Non-pigmented ciliary epithelial cell (primary cell): ENCODE measurements at places on chromosomes 2 and 18.
A peak's percentile ranks its signal among the peaks of the same experiment; 100 is the strongest.

DNA sequence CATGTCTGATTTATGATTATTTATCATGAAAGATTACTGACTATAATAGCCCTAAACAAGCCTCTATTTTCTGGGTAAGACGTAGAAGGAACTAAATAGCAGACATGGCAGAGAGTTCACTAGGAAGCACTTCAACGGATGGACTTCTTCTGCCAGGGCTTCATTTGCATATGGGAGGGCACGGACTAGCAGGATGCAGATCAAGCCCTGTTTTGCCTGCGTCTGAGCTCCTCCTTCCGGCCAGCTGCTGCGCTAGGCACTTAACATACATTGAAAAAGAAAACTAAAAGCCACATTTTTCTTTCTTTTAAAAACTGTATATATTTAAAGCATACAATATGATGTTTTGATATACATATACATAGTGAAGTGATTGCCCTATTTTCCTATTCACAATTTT is 340.0 kb upstream of the MEX3C start:
- no peak for DNase-seq

DNA sequence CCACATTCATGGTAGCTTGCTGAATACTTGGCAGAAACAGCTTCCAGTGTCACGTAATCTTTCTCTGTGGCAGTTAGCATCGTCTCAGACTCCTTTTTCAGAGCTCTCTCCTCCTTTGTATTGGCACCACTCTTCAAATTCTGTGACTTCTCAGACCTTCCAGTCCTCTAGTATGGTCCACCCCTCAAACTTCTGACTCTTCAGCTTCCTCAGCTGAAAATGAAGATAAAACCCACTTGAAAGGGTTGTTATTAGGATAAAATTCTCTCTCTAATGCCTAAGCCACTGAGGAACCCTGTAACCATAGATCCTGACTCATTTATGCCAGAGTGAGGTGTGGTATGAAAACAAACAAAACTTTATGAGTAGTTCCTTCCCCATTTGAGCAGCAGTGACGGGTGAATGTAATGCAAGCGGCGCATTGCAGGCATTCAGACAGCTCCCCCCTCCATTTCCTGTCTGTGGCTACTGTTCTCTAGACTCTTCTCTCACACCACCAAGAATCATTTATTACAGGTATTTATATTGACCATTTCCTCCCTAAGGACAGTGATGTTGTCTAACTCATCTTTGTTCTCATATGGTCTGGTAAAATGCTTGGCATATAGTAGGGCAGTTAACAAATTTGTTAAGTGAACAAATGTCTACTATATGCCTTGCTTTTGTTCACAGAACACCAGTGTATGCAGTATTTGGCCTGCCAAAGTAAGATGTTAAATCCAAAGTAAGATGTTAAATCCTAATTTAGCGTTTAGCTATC is 35.3 kb downstream of the GALNT1 start:
- DNase-seq: peak; percentile 89

DNA sequence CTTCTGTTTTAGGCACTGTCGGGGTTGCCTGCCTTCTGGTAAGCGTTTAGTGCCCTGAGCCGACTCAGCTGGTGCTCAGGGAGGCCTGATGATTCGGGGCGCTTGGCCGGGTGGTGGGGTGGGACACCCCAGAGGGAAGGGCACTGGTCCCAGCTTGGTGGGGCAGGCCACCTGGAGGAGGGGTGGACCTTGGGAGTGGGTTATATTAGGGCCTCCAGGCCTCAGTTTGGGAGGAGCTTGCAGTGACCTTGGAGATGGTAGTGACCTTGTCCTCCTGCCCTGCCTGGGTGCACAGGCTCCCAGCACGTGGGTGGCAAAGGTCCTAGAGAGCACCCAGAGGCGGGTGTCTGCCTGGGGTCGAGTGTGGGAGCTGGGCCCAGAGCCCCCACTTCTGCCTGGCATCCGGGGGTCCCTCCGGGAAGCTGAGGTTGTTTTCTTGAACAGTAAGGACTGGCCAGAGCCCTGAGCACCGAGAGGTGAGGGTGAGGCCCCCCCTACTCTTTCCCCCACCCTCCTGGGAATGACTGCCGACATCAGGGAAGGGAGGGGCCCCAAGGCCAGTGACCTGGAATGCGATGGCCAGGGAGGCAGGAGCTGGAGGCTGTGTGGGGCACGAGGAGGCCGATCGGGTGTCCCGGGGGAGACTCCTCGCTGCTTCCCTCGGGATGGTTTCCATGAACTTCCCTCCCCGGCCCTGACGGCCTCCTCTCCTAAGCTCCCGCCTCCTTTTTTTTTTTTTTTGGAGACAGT is 61.3 kb downstream of the HPCAL1 start:
- DNase-seq: no peak

GRCh38 chr18:69631281-69631680 is 230.6 kb downstream of the DOK6 start:
- DNase-seq: no peak

GRCh38 chr2:4995466-4995865 is 696.7 kb upstream of the SOX11 start:
- no peak for DNase-seq

GRCh38 chr2:101295895-101296294 is 12.6 kb downstream of the RNF149 start:
- no peak for DNase-seq

DNA sequence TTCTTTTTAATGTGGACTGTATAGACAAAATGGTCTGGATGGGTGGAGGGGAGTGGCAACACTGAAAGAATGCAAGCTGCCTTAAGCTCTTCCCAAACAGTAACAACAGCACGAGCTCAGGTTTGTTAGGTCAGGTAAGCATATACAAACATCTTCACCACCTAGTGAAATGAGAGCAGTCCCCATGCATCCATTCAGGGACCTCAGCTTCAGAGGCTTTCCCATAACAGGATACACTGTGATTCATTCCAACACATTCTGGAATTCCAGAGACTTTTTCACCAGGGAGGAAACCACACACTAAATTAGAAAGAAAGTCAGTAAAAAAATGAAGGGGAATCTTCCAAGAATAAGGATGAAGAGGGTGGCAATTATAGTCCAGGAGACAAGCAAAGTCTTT is 50.4 kb upstream of the BZW1 start:
- no peak for DNase-seq

DNA sequence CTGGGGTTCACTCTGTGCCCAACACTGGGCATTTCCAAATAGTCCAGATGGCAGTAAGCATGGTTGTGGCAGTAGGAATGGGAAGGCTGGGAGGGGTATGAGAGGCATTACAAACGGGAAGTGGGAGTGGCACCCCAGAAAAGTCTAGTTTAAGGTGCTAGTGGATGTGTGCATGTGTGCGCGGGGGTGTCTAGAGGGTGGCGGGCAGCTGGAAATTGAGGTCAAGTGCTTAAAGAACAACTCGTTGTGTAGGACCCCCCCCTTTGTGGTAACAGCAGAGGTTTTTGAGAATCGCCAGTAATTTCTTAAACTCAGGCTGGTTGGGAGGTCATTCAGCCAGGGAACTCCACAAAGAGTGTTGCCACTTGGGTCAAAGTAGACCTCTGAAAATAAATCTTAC is 69.9 kb downstream of the RHBDD1 start:
- no peak for DNase-seq

DNA sequence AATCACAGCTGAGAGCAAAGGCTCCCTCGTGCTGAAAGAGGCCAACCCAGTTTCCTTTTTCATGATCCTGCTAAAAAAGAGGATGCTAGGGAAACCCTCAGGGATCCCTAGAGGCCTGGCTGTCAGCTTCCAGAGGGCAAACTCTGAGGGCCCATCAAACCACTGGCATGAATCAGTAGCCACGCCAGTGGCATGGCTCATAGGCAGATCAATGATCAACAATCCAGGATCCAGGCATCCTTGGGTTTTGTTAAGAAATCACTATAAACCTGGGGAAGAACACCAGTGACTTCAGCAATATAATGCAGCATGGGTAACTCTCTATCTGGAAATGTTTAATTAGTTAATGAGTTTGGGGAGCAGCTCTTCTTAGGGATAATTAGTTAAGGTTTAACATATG is 286.5 kb downstream of the C1D start:
- DNase-seq: no peak

GRCh38 chr2:98296440-98296839 is 49.8 kb upstream of the CNGA3 start:
- no peak for DNase-seq

GRCh38 chr18:60452421-60452820 is 79.8 kb upstream of the MC4R start:
- DNase-seq: no peak

GRCh38 chr2:23342075-23342474 is 42.9 kb upstream of the KLHL29 start:
- no peak for DNase-seq

DNA sequence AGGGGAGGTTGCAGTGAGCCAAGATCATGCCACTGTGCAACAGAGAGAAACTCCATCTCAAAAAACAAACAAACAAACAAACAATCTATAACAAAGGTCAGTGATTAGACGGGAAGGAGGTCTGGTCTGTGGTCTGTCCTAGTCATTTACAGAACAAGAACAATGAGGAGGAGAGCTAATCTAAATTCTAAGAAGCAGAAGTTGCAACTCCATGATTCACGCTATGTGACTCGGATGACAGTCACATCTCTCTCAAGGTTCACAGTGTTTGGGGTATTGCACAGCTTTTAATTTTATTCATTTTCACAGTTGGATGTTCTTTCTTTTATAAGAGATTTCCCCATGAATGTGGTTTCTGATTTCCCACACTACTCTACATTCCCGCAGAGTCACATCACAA is 218.7 kb upstream of the PIEZO2 start:
- no peak for DNase-seq

- no peak for DNase-seq
Observed at GRCh38 chr2:38237311-38237710, 139.8 kb downstream of the ATL2 start.

- no peak for DNase-seq
Observed at GRCh38 chr2:178783889-178784288, 23.3 kb downstream of the TTN start.

- DNase-seq: no peak
Observed at GRCh38 chr2:39780825-39781600, 2.0 kb upstream of the THUMPD2 start.

DNA sequence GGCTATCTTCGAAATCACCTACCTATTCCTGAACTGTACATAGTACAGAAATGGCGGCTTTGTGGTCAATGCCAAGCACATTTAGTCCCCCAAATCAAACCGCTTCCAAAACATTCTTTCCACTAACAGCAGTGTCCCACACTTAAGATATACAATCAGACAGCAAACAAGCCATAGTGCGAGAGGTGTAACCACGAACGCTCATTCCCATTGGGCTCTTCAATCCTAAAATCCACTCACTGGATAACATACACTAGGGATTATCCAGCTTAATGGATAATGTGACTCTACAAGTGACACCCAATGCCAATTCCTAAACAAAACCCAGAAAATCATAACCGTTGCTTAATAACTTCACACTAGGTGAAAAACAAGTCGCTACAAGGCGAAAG is 2.0 kb downstream of the XPO1 start:
- no peak for DNase-seq

DNA sequence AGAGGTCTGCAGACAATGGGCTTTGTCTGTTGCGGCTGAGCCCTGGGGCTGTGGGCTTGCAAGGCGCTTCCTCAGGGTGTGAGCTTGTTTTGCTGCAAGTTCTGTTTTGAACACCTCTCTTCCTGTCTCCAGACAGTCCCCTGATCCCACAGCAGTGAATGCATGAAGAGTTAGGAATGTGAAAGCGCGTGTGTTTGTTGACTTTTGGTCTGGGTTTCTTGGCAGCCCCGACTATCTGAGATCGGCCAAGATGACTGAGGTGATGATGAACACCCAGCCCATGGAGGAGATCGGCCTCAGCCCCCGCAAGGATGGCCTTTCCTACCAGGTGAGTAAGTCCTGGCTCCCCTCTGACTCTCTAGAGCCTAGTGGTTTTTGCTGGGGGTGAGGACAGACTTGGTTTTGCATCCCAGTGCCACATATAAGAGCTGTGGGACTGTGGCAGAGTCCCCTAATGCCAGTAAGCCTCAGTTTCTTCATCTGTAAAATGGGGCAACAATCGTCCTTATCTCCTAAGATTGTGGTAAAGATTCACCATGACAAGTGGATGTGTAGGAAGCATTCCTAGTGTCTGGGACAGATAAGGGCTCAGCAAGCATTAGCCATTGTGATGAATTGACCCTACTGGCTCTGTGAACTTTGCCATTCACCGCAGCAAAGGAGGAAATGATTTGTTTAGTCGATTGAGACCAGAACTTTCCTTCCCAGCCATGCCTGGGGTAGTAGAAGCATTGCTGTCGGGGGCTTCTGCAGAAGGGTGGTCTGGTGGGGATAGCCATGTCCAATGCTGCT is 3.0 kb downstream of the LBH start:
- peak; percentile 74 for DNase-seq

GRCh38 chr2:234690569-234691213 is 193.8 kb upstream of the ARL4C start:
- DNase-seq: no peak

GRCh38 chr2:72999729-73000725 is 71.5 kb downstream of the SFXN5 start:
- DNase-seq: no peak

DNA sequence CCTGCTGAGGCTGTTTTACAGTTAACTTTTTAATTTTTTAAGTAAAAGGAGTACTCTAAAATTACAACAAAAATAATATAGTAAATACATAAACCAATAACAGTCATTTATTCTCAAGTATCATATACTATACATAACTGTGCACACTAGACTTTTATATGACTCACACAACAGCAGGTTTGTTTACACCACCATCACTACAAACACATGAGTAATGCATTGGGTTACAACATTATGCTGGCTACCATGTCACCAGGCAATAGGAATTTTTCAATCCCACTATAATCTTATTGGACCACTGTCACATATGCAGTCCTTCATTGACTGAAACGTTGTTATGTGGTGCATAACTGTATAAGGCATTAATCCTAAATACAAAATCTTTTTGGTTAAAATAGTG is 42.5 kb downstream of the RASGRP3 start:
- DNase-seq: no peak

DNA sequence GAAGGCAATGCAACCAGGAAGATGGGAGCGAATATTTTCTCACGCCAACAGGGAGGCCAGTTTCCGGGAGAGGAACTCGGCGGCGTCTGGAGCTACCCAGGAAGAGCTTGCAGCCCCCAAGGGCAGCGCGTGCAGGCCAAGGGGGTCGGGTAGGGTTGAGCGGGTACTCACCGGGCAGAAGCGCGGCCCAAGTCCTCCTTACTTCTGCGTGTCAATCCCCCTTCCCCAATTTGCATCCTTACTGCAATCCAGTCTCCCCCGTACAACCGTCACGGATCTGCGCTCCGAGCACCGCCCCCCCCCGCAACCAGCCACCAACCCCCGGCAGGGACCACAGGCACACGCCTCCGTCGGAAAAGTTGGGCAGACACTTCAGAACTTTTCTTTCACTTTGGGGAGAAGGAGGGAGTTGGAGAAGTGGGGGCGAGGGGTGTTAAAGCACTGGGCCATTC is 1.3 kb downstream of the ATP8B1 start:
- DNase-seq: no peak

GRCh38 chr2:220469201-220469600 is 841.8 kb downstream of the SLC4A3 start:
- DNase-seq: peak; percentile 27
